Suprapubic skin (tissue), 4 donors: ENCODE measurements at places on chromosomes 3 and 15.

DNA sequence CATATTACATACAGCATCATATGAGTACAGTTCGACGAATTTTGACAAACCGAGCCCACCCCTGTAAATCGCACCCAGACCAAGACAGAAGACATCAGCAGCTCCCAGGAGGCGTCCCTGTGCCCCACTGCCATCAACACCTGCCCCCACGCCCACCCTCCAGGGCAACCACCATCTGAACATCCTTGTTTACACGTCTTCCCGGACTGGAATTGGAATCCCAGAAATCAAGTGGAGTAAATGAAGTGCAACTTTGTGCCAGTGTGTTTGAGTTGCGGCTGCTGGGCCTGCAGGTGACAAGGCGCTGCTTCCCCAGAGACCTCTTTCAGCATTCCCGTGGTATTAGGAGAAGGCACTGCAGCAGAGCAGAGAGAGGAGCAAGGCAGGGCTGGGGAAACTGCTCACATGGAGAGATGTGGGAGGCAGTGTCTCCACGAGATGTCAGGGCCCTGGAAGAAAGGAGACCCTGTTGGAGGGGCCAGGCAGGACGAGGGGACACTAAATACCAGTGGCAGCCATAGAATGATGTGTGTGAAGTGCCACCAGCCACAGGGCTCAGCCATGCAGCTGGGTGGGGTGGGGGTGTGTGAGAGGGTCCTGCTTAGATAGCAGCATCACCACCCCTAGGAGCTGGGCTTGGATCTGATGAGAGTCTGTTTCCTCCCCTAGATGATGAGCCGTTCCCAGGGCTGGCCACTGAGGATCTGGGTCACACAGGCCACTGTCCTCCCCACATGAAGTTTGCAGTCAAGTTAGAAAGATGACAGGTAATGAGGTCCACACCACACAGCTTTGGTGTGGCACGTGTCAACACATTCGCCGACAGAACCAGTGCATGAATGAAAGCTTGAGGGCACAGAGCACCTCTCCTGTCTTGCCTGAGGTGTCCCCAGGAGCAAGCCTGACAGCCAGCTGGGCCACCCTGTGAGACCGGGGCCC is 33.4 kb upstream of the PCSK6 start:
- DNase-seq: no peak

GRCh38 chr3:143726727-143727126 is 121.5 kb downstream of the SLC9A9 start:
- DNase-seq: no peak

GRCh38 chr3:46100812-46101211 is 73.5 kb upstream of the XCR1 start:
- no peak for DNase-seq

DNA sequence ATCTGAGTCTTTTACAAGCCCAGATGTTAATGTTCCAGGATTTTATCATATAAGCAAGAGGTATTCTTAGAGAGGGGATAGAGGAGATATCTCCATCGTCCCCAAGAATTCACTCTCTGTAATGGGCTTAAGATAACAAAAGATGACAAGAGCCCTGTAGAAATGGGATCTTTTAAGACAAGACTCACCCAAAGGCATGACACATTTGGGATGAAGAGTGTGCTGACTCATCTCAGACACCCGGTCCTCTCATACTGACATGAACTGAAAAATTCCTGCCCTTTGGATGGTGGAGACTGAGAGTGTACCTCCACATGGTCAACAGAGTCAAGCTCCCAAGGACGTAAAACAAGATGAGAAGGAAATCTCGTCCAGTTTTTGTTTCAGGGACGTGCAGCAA is 11.0 kb downstream of the LEKR1 start:
- DNase-seq: no peak

GRCh38 chr15:48565560-48566482 is 79.7 kb downstream of the FBN1 start:
- no peak for DNase-seq
